Left ventricle myocardium superior (tissue), 1 donor: ENCODE measurements at places on chromosomes 7 and 10. TPM values are rescaled to one million over a fixed set of nuclear protein-coding genes. Genes with fewer than 3 reads are reported as not detected.

Gene TFR2
- not detected for total RNA-seq

Gene PON2
- total RNA-seq, result 39.9 TPM

GRCh38 chr10:97063983-97064837, 121.5 kb downstream of the SLIT1 start:
- no peak for DNase-seq

Gene ANKRD30A
- total RNA-seq, result not detected

Gene LRRC61
- 3.7 TPM for total RNA-seq

DNA sequence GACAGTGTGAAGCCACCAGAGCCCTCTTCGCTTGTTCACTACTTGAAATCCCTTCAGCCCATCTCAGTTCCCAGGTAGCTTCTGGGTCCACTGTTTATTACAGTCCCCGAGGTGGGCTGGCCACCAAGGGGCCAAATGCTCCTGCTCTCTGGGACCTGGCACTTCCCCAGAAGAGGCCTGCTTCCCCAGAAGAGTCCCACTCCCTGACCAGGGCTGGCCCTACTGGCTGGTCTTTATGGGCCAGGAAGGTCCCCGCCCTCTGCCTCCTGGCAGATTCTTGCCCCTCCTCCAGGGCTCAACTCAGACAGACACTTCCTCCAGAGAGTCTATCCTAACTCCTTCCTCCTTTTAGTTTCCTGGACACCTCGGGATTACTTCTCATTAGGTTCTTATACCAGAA, 70.7 kb upstream of the LRRC18 start:
- no peak for DNase-seq
